Left renal cortex interstitium (tissue), 4 donors: ENCODE measurements at places on chromosomes 5 and 9. TPM values are rescaled to one million over a fixed set of nuclear protein-coding genes. Genes with fewer than 3 reads are reported as not detected.

DNA sequence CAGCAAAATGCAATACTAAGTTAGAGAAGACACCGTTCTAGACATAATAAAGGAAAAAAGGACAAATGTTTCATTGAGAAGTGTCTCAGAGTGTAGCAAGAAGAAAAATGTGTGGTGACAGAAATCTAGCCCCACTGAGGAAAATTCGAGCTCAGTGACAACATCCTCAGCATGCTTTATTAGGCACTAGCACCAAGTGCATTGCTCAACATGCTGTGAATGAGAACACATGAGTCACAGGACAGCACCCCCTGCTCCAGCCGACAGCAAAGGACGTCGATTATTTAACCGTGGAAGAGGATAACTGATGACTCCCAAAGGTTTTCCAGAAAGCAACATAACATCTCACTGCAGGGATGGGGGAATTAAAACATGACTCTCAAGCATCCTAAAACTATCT is 182.7 kb downstream of the GNAQ start:
- DNase-seq, result no peak

DNA sequence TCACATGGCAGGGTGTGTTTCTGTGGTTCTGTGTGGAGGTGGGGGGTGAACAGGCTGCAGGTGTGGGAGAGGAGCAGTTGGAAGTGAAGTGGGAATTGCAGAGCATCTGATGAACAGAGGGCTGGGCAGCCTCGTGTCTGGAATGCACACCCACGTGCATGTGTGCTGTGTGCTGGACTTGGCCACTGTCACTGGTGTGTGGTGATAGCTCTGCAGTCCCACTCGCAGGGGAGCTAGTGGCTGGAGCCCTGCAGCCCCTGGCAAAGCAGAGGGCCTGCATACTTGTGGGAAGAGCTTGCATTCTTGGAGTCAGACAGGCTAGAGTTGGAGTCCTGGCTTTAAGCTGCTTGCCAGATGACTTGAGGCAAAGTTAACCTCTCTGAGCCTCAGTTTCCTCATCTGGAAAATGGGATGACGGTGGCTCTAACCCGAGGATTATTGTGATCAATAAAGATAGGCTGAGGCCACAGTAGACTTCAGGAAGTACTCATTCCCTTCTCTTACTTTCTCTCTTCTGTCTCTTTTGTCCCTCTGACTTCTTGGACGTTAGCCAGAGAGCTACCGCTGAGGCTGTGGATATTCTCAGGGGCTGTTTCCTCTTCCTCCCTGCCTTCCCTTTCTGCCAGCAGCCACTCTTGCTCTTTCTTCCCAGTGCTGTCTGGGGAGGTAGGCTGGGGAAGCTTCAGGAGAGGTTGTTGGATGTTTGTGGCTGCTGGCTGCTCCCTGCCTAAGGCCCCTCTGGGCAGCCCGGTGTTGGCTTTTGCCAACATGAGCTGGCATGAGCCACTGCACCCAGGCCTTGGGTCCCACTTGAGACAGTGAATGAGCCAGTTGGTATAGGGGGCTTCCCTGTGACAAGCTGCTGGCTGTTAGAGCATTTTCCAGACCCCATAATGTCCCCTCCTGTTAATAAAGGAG is 18.3 kb downstream of the PSAT1 start:
- DNase-seq, result no peak

ZMYND19 gene
- polyA plus RNA-seq, result 26.0 TPM

FYB1 gene
- polyA plus RNA-seq, result 2.8 TPM

OTP gene
- polyA plus RNA-seq, result not detected

PCDHAC2 gene
- 0.62 TPM for polyA plus RNA-seq
